ENCODE measurements at places on chromosomes 12 and 14.

DNA sequence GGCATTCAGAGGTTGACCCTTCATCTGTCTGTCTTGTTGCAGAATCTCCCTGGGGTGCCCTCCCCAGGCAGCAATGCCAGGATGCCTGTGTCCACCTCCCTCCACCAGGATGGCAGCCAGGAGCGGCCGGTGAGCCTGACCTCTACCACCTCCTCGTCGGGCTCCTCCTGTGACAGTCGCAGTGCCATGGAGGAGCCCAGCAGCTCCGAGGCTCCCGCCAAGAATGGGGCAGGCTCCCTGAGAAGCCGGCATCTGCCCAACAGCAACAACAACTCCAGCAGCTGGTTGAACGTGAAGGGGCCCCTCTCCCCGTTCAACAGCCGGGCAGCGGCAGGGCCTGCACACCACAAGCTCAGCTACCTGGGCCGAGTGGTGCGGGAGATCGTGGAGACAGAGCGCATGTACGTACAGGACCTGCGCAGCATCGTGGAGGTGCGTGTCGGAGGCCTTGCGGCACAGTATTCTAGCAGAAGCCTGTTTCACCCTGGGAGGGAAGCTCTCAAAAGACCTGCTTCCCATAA lies 23.4 kb downstream of the PLEKHG3 start:
- no peak for DNase-seq

DNA sequence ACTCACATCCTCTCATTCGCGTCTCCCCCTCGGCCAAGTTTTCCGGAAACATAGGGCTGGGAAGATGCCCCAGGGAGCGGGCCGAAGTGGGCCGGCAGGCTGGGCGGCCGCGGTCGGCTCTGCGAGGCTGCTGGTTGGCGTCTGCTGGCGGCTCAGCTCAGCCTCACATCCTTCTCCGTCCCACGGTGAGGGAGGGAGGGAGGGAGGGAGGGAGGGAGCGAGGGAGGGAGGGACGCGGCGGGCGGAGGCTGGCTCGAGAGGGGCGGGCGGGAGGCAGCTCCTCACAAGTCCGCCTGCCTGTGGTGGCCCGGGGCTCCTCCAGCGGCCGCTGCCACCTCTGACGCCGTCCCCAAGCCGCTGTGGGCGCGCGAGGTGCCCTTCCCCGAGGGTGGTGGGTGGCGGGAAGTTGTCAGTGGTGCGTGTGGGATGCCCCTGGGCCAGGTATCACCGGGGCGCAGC lies 93.8 kb downstream of the RFLNA start:
- DNase-seq: peak; percentile 81

- DNase-seq: no peak
Measured at GRCh38 chr12:111287125-111287900, 81.6 kb downstream of the PHETA1 start.

DNA sequence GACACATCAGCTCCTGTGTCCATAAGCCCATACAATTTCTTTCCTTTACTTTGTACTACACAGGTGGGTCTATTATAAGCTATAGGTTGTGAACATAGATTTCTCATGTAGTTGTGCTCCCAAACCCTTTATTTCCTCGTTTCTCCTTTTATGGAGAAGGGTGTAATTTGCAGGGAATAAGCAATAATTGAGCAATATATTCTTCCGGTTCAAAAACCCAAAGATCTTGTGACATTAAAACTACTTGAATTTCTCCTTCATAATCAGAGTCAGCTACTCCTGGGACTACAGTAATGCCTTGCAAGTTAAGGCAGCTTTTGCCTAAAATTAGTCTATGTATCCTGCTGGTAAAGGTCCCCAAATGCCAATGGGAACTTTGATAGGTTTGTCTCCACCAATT lies 19.1 kb upstream of the MAPKAPK5 start:
- DNase-seq: no peak

All from fibroblast of mammary gland (primary cell).